ENCODE measurements at places on chromosomes 5 and 9.

- no peak for DNase-seq
Measured at GRCh38 chr5:159083548-159084452, 15.9 kb downstream of the EBF1 start.

- DNase-seq: no peak
Measured at GRCh38 chr9:112273876-112274275, 59.5 kb downstream of the PTBP3 start.

DNA sequence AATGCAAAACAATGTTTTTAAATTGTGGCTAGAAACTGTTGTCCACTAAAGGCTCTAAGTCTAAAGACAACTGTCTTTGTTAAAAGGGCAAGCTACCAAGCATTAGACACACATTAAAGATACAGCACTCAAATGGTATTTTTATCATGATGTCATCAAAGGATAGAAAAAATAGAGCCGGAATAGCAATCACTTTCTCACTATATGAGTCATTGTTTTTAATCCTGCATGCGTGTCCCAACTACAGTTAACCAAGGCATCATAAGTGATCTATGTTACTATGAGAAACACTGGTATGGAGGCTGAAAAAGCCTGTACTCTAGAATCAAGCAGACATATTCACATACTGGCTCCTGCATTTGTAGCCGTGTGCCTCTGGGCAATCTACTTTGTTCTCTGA lies 1.9 kb upstream of the PJA2 start:
- no peak for DNase-seq

DNA sequence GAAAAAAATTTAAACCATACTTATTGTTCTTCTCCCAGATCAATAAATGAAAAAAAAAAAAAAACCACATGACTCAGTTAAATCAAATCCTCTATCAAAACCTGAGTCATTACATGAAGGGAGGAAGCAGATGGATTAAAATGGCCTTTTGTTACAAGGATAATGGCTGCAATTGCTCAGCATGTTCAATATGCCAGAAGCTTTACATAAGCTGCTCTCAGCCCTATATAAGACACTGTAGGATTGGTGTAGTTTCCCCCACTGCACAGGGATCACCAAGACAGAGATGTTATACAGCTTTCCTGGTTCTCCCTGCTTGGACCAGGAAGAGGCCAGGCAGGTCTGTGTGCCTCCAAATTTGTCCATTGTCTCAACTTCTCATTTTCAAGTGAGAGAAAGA lies 101.6 kb upstream of the MAP1B start:
- DNase-seq: peak; percentile 18

DNA sequence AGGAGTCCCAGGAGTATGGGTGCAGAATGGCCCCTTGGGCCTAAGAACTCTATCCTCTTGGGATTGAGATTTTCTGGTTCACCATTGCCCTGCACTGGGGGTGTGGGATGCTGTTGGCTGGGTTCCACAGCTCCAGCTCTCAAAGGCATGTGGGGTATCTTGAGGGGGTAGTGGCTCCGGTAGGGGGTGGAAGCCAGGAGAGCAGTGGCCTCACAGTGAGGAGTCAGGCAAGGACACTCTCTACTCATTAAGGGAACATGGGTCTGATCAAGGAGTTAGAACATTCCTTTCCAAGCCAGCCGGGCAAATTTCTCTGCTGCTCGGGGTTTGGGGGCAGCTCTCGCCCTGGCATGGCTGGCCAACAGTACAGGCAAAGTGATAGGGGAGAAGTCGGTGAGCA lies 33.0 kb downstream of the LARP1 start:
- no peak for DNase-seq

- no peak for DNase-seq
Measured at GRCh38 chr9:96867079-96867804, 12.9 kb upstream of the ZNF782 start.

DNA sequence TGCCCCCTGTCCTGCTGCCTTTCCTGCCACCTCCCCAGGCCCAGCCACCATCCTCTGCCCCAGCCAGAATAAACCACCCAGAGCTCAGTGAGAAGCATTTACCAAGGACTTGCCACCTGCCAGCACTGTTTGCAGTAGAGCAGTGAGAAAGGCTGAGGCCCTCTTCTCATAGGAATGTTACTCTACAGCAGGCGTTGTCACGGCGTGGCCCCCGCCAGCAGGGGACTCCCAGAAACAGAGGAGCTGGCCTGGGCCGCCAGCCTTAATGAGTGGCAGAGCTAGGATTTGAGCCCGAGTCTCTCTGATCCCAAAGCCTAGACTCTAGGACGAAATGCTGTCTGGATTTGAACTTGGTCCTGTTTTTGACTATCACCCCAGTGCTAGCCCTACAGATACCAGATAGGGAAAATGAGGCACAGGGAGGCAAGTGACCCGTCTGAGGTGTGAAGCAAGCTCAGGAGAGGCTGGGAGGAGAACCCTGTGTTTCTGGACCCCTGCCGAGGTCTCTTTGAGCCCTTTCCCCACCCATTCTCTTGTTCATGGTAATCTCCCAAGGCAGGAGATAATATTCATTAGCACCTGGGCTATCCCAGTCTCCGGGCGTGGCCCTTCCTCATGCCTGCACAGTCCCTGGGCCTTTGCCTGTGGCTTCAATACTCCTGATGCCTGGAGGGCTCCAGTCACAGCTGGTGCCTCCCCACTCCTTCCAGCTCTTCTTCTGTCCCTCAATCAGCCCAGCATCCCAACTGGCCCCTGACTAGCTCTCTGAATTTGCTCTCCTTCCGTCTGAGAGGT lies 30.7 kb downstream of the HRH2 start:
- DNase-seq: no peak

- DNase-seq: no peak
Measured at GRCh38 chr5:114346181-114346580, 15.7 kb upstream of the KCNN2 start.

DNA sequence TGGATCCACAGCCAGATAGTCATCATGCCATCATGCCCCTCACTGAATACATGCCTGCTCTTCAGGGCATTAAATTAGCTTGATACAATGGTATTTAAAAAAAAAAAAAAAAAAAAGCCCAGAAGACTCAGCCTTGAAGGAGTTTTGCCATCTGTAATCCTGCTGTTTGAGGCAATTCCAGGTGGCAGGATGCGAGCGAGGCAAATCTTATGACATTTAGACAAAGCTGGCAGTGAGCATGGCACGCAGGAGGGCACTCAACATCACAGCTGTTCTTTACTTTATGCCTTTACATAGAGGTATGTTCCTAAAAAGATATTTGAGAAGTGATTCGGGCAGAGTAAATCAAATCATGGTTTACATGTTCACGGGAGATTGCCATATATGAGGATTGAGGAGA lies 692.0 kb upstream of the DMAC1 start:
- no peak for DNase-seq

DNA sequence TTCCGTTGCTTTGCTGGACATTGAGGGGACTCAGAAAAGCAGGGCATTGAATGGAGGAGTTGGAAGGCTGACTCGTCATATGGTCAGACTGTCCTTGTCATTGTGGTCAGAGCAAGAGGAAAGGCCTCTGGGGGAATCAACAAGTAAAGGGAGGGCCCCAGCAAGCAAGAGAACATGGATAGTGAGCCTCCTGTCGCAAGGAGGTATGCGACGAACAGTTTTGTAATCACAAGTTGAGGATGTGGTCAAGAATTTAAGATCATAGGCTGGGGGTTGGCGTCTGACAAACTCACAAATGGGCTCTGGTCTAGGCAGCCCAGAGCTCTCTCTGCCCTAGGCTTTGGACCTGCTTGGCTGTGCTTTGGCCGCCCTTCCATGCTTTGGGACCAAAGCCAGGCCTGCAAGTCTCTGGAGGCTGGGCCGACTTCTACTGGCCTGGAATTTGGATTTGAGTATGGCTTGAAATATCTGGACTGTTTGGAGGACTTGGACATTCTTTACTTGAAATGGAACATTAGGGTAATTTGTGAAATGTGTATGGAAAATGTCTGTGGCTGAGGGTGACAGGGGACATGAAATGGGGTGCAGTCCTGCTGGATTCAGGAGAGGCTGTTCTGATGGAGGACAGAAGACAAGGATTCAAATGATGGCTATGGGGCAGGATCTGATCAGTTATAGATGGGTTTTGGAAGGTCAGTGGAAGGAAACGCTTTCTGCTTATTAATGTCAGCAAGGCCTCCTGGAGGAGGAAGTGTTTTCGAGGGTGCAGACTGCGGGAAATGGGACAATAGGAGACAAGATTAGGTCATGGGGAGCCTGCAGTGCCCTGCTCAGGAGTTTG lies 19.2 kb upstream of the NDST1 start:
- no peak for DNase-seq

DNA sequence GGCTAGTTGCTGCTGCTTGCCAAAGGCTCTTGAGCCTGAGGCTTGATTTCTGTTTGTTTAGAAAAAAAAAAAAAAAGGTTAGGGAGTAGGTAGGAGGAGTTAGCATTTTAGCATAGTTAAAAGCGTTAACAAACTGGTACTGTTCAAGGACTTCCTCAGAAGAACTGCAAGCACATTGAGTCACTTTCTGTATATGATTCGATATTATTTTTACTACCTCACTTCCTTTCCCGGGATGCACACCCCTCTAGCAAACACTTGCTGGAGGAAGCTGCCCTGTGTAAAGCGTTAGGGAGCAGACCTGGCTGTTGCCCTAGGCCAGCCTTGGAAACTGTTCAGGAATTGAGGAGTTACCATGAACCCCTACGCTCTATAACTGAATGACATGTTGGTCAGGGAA lies 15.7 kb upstream of the CEP120 start:
- DNase-seq: no peak

- no peak for DNase-seq
Measured at GRCh38 chr5:93070938-93071337, 510.1 kb downstream of the NR2F1-AS1 start.

DNA sequence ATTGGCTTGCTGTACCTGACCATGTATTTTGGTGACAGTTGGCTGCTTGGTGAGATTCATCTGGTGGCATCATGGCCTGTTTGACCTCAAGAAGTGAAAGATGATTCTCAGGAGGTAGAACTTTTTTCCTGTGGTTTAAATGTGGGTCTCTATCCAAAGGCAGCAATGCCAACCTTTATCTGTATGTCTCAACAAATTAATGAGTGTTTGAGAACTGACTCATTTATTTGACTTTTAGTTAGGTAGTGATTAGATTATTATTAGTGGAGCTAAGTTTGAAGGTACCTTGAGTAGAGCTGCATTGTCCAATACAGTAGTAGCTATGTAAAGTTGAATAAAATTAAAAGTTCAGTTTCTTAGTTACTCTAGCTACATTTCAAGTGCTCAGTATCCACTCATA lies 48.2 kb downstream of the TLE4 start:
- no peak for DNase-seq

DNA sequence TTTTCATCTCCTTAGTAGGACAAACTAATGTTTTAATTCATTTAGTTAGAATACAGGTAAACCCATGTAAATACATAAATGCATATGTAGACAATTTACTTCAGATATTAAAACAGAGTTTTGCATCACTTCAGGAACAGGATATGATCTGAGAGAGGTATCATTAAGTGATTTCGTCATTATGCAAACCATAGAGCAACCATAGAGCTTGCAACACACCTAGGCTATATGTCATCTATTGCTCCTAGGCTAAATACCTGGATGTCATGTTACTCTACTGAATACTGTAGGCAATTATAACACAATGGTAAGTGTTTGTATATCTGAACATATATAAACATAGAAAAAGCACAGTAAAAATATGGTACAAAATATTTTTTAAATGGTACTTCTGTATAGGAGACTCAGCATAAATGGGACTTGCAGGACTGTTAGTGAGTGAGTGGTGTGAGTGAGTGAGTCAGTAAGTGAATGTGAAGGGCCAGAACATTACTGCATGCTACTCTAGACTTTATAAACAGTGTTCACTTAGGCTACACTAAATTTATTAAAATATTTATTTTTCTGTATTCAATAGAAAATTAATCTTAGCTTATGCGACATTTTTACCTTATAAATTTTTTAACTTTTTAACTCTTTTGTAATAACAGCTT lies 1377.5 kb upstream of the CDH9 start:
- no peak for DNase-seq

- peak; percentile 51 for DNase-seq
Measured at GRCh38 chr5:152514827-152515397, 109.8 kb upstream of the NMUR2 start.

- DNase-seq: no peak
Measured at GRCh38 chr5:80174790-80175189, 81.1 kb downstream of the SERINC5 start.

DNA sequence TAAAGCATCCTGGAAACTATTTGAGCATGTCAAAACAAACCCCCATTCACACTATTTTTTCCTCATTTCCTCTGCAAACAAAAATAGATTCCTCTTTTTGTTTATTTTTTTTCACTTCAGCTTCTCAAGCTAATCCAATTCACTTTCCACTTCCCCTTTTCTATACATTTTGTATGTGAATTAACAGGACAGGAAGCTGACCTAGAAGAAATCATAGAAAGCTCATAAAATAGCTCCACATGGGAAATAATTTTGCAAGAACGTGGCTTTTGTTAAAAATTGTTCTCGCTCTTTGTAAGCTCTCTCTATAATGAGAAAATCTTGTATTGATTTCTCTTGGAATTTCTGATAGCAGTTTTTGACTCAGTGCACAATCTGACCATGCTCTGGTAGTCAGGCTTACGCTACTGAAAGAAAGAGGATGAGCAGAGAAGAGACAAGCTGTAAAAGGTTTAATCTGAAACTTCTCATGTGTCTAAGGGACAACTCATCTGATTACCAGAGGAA lies 215.8 kb downstream of the ADAMTS12 start:
- no peak for DNase-seq

GRCh38 chr9:23447944-23448343 lies 378.1 kb downstream of the ELAVL2 start:
- DNase-seq: no peak

- DNase-seq: no peak
Measured at GRCh38 chr5:76081811-76082771, 1.1 kb upstream of the SV2C start.

DNA sequence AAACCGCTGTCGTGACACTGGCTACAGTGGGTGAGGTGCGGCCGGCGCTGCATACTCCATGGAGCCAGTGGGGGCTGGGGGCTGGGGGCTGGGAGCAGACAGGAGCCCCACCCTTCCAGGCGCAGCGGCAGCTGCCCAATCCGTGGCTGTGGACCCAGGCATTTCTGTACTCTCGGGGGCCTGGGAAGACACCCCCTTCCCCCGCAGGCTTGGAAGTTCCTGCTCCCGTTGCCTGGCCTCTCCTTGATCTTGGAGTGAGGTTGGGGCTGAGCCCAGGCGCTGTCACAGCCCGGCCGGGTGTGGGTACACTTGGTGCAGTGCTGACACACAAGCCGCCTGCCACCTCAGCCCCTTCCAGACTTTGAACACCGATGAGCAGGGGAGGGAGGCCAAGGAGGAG lies 27.7 kb upstream of the GGTA1 start:
- no peak for DNase-seq

DNA sequence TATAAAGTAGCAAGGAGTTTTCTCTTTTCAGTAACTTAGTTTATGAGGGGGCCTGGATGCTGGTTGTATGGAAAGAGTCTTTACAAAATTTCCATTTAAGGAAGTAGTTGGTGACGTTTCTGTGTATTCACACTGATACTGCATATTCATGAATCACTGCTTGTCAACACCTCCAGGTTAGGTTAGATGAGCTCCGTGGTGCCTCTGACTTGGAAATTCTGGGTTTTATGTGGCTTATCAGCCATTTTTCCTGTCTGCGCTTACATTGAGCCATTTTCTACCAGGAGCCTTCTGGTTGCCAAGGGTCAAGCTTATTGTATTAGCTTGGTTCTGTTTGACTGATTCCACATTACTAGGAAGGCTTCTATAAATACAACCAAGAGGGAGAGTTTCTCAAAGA lies 128.3 kb downstream of the SLC28A3 start:
- DNase-seq: no peak
